D341Med (cell line): ENCODE measurements at places on chromosomes 3 and 15.

GRCh38 chr3:191649626-191650025, 188.7 kb downstream of the PYDC2 start:
- no peak for DNase-seq

DNA sequence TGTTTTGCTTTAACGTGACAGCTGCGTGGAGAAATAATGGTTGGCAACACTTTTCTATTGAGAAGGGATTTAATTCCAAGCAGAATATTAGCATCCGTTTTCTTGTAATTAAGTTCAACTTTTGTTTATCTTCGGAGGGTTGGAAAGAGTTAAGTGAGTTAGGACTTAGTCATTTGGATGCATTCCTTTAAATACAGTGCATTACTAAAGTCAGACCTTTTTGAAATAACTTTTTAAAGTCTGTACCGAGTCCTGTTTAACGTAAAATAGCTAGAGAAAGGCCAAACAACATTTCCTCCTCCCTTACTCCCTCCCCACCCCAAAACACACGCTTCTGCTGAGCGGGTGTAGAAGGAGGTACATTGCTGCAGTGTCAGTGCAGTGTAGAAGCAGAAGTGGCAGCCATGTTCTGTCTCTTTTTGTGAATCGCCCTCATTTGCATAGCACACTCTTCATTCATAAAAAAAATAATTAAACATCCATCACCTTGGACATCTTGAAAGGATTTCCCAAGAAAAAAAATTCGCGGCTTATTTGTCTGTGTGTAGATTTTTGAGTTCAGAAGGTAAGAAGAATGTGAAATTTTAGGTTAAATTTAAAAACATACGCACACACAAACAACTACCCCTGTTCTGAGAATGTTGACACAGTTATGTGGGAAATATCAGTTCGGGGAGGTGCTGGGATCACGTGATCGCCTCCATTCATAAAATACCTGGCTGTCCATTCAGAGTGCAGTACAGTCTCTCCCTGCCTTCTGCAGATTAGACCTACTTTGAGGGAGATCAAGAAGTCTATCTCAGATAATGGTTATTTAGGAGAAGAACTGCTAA, 1.6 kb downstream of the SPRED1 start:
- DNase-seq: peak; percentile 52

GRCh38 chr3:71490692-71491091, 92.8 kb downstream of the FOXP1 start:
- no peak for DNase-seq

DNA sequence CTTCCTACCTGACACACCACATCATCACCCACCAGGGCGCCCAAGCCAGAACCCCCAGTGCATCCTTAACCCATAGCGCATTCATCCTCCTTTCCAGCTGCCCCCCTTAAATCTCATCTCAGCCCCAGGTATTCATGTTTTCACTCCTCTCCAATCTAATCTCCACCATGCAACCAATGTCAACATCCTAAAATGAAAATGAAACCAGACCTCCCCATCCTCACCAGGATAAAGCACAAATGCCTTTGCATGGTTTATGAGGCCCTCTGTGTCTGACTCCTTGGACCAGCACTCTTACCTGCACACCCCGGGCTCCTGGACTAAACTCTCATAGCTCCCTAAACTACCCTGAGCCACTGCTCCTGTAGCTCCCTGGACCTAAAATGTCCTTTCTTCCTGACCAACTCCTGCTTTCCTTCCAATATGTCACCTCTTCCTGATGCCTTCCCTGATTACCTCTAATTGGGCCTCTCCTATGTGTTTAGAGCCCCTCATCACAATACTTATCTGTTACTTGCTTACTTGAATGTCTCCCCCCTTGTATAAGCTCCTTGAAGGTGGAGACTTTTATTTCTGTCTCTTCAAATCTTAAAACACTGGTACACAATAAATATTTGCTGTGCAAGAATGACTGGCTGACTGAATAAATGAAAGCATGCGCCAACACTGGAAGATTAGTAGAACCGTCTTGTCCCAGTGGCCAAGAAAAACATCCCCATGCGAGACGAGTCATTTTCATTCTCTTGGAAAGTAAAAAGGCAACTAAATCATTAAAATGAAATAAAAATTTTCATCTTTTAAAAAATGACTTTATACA, 142.5 kb downstream of the XXYLT1 start:
- no peak for DNase-seq

DNA sequence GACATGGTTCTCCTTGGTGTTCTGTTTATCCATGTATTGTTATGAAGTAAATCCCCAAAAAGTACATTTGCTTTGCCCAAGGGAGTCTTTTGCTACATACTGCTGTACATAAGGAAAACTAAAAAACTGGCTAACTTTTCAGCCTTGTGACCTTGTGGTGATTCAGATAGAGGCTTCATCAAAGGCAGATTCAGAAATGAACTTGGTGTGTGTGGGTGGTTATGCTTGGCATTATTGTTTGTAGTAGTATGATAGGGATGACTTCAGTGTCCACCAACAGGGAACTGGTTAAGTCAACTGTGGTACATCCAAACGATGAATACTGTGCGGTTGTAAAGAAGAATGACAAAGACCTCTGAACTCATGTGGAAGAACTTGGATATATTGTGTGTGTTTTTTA, 75.6 kb upstream of the CHRNB4 start:
- DNase-seq: no peak

DNA sequence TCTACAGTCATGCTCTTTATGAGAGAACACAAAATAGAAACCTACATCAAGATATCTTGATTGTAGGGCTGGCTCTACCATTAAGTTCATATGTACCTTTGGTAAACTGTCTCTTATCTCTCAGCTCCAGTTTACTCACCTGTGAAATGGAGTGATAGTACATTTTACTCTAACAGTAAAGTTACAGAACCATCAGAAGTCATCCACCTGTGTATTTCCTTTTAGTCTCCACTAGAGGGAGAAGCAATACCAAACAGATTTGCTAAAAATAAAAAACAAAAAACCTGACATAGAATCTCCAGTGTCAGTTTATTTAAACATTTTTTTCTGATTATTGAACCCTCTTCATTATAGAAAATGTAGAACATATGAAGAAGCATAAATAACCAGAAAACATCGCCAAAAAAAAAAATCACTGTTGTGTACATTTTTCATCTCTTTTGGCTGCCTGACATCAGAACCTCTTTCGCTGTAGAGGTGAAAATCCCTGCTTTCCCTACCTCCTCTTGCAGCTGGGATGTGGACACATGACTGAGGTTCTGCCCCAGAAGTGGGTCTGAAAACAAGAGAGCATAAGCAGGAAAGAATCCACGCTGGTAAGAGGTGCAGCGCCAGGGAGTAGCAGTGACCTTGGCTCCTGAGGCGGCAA, 48.7 kb upstream of the WDR72 start:
- no peak for DNase-seq

DNA sequence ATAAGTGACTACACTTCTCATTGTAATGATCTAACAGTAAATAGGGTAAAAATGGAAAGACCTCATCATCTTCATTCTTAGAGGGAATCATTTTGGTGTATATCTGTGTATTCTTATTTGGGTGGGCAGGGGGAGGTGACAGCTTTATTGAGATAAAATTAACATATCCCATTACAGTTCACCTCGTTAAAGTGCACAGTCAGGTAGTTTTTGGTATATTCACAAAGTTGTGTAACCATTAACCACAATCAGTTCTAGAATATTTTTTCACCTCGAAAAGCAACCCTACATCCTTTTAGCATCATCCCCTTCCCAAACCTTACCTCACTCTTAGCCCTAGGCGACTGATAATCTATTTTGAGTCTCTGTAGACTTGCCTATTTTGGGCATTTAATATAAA, 8.1 kb downstream of the PIAS1 start:
- DNase-seq: no peak

DNA sequence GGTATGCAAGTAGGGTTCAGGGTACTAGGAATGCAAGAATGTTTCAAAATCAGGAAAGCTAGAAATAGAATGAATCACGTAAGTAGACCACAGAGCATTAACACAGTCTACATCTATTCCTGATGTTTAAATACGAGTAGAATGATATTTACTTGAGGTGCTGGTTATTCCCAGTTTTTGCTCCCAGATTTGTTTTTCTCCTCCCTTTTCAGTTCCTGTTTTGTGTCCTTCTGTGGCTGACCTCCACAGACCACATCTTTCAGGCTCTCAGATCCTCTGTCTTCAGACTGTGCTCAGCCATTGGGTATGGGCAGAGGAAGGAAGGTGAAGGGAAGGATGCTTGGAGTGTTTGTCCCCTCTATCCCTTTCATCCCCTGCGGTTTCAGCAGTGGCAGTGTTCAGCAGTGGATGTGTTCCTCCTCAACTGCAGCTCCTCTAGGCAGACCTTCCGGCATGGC, 276.6 kb downstream of the ZNF621 start:
- DNase-seq: no peak

DNA sequence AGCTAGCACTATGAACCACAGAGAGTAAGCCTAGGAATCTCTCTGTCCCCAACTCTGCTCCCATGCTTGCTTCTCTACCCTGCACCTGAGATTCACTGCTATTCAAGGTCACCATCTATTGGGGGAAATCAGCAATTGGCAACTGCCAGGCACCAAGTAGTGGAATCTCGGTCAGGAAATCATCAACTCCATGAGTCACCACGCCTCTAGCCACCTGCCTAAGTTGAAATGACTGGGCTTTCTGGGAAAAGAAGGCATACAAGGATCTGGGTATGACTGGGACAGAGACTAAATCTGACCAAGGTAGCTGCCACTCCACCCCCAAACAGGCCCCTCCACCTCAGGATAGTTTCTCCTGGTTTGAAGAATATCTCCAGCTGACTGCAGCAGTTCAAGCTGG, 464.1 kb upstream of the CBLB start:
- no peak for DNase-seq

GRCh38 chr3:156409694-156410093, 145.2 kb downstream of the SSR3 start:
- no peak for DNase-seq

DNA sequence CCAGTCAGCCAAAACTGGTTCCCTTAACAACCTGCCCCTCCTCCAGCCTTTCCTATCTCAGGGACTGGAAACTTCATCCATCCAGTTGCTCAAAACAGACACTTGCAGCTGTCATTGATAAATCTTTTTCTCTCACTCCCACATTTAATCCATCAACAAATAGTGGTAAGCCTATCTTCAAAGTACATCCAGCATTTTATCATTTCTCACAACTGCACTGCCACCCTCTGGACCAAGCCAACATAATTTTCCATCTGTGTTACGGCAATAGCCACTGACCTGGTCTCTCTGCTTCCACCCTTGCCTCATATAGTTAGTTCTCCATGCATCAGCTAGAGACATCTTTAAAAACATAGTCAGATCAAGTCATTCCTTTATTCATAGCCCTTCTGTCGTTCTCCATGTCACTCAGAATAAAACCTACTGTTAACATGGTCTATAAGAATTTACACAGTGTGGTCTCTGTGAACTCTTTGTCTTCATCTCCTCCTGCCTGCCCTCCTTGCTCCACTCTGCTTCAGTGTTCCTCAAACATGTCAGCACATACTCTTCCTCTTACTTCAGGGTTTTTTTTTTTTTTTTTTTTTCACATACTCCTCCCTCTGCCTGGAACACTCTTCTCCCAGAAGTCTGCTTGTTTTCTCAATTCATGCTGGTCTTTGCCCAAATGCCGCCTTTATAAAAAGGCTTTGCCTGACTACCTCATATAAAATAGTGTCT, 102.5 kb upstream of the COL6A5 start:
- peak; percentile 40 for DNase-seq

DNA sequence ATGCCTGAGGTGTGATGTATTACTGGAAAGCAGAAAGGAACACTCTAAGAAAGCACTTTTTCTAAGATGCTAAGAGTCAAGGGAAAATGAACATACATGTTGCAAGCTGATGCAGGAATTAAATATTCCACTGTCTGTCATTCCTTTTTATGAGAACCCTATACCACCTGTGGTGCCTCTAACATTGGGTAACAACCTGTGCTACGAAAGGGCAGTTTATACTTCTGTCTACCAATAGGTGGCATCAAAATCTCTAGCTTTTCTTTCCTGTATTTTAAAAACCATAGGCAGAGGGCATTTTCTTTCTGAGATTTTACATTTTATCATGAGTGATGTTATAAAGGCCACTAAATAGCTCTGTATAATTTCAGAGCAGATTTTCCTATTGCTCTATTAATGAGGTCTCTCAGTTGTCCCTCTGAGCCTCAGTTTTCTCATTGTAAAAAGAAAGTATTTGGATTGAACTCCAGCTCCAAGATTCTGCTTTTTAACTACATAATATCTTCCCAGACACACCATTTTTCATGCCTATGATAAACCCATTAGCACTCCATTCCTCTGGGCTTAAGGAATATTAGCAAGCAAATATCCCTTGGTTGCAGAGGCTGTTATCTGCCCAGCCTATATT, 3.5 kb upstream of the CPNE4 start:
- DNase-seq: peak; percentile 33

GRCh38 chr3:8239718-8240695, 261.6 kb upstream of the LMCD1 start:
- DNase-seq: peak; percentile 62

DNA sequence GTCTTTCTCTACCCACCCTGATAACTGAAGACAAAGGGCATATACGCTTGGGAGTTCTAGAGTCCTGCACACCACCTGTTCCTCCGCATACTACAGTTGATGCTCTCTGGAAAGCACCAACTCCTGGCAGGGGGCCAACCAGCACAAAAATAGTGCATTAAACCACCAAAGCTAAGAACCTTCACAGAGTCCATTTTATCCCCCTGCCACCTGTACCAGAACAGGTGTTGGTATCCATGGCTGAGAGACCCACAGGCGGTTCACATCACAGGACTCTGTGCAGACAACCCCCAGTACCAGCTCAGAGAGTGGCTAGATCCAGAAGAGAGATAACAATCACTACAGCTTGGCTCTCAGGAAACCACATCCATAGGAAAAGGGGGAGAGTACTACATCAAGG, 114.4 kb upstream of the POU1F1 start:
- no peak for DNase-seq

- peak; percentile 50 for DNase-seq
These were observed 97.6 kb upstream of the PSMD6 start for GRCh38 chr3:64120876-64121275.

- no peak for DNase-seq
These were observed 31.9 kb upstream of the ACVR2B start for GRCh38 chr3:38421679-38422336.

DNA sequence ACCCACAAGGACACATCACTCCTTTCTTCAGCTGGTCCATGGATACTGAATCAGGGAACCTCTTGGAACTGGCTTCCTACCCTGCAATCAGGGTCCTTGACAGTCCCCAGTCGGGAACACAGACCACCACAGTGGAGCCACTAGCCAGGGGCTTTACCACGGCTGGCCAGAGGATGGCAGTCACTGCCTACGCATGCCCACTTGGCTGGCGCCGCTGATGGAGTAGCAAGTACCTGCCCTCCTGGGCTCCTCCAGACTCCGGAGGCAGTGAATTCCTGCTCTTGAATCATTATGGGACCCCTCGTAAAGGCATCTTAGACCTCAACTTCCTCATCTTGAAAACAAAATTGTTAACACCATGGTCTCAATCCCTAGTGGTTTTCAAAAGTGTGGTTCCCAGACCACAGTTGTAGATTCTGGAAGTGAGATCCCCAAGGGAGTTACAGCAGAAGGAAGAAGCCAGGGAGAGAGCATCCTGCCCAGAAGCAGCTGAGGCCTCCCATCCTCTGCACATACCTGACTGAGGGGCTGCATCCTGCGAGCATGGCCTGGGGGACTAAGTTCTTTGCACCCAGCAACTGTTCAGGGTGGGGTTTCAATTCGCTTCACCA, 9.1 kb upstream of the SKIC8 start:
- peak; percentile 89 for DNase-seq
